AG08396 (cell line): ENCODE measurements at places on chromosomes 16 and 17.

DNA sequence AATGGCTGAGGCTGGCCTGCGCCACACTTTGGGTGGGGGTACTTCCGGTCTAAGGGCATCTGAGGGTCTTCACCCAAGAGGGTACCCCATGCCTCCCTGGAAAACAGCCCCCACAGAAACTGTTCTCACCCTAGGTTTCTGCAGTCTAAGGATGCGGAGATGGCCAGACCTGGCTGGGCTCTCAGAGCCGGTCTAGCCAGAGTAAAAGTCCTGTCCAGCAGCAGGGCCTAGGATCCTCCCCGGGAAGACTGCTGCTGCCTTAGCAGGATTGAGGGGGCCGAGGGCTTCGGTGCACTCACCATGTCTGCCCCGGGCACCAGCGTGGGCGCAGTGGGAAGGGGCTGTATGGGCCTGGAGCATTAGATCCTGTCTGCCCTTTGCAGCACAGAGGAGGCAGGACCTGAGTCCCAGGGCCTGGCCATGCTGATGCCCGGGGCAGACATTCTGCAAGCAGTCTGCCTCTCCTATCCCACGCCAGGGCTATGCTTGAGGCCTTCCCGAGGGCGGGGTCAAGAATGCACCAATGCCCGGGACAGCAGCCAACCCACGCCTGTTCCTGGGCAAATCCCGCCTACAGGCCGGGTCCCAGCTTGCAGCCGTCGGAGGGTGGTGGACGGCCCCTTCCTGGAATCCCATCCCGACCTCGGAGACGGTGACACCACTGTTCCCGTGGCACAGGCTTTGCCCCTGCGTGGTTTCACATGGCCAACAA, 54.7 kb downstream of the CBFA2T3 start:
- DNase-seq, result peak; percentile 80

GRCh38 chr16:85554114-85554888, 58.8 kb upstream of the GSE1 start:
- DNase-seq, result peak; percentile 86

DNA sequence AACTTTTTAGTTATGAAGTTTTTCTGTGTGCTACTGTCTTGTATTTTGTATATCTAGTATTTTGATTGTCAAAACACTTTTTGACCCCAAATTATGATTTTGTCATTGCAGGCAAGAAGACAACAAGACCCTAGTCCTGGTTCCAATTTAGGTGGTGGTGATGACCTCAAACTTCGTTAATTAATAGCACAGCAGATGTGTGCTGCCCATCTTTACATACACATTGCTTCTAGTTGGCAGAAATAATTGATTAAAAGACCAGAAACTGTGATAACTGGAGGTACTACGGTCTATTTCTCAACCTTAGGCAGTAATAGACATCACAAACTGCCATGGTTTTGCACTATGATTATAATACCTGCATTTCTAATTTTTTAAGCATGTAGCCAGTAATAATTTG, 11.1 kb upstream of the PHAF1 start:
- no peak for DNase-seq

DNA sequence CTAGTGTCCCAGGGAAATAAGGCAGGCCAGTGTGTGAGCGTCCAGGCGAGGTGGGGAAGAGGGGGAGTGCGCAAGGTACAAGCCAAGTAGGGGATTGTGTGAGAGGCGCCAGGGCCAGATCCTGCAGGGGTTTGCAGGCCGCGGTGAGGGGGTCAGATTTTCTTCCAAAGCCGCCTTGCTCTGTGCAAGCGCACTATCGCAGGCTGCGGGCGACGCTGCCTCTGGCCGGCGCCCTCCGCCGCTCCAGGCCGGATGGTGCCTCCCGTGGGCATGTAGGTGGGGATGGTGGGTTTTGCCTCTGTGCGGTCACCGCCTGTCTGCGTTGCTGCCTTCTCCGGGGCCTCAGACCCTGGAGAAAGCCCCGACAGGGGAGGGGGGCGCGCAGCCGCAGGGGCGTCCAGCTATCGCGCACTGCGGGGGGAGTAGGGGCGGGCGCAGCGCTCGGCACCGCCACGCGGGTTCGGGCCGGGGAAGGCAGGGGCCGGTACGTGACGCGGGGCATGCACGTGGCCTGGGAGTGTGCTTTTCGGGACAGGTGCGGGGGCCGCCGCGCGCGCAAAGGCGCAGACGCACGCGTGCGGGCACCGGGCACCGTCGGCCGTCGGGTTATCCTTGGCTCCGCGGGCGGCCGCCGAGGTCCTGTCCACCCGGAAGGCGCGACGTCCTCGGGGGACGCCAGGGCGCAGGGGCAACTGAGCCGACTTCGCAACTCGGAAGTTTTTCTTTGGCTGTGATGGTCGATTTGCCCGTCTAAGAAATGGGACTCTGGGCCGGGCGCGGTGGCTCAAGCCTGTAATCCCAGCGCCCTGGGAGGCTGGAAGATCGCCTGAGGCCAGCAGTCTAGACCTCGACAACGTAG, 1.1 kb upstream of the HAPSTR1 start:
- peak; percentile 35 for DNase-seq

- no peak for DNase-seq
Observed at GRCh38 chr16:27195076-27195741, 8.1 kb upstream of the KDM8 start.

- DNase-seq, result peak; percentile 91
Observed at GRCh38 chr17:81200695-81201580, 21.8 kb downstream of the CEP131 start.

DNA sequence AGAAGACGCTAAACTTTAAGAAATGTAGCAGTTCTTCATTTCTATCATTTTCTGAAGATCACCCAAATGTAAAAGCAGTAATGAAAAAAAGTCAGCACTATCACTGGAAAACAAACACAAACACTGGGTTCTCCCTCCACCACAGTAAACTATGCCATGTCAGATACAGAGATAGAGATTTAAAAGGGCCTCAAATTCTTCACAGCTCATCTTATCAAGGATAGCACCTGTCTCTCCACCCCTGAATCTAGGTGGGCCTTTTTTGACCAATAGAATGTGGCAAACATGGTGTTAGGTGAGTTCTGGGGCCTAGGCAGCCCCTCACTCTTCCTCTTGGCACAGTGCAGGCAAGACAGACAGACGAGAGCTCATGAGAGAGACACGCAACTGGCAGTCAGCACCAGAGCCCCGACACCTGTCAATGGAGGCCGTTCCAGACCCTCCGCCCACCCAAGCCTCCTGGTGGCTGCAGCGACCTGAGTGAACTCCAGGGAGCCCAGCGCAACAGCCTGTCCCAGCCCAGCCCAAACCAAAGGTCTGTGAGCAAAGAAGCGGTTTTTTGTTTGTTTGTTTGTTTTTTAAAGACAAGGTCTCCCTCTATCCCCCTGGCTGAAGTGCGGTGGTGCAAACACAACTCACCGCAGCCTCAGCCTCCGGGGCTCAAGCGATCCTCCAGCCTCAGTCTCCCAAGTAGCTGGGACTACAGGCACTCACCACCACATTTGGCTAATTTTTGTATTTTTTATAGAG, 79.8 kb downstream of the TBC1D16 start:
- no peak for DNase-seq

DNA sequence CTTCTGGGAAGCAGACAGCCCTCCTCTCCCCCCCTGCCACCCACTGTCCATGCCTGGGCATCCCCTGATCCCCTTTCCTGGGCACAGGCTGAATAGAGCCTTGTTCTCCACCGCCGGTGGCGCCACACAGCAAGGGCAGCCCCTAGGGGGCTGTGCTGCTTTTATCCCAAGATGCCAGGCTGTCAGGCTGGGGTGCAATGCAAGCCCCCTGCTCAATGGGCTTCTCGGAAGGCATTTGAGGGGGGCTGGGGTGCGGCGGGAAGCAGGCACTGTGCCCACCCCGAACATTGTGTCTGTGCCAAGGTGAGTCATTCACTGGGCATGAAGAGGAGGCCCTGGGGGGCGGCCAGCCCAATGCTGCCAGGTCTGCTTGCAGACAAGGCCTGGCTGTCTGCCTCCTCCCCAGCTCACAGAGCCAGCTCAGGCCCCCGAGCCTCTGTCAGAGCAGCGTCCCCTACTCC, 1.5 kb upstream of the GFAP start:
- peak; percentile 41 for DNase-seq

GRCh38 chr16:27450196-27450549, 48.2 kb downstream of the IL21R start:
- no peak for DNase-seq

DNA sequence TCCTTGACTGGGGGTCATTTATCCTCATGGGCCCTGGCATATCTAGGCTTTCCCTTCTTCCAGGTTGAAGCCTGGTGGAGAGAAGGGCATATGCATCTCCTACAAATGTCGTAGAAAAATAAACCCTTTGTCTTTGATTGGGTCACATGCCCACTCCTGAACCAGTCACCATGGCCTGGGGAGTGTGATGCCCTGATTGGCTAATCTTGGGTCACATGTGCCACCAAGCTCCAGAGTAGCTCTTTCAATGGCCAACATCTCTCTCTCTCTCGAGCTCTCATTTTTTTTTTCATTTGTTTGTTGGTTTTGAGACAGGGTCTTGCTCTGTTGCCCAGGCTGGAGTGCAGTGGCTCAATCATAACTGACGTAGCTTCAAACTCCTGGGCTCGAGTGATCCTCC, 5.6 kb upstream of the XPO6 start:
- no peak for DNase-seq

- DNase-seq, result peak; percentile 11
Observed at GRCh38 chr17:68993112-68993511, 37.9 kb upstream of the ABCA8 start.

- no peak for DNase-seq
Observed at GRCh38 chr16:8956265-8957062, 7.2 kb downstream of the USP7 start.

GRCh38 chr17:78865682-78866390, 25.2 kb upstream of the USP36 start:
- peak; percentile 61 for DNase-seq

DNA sequence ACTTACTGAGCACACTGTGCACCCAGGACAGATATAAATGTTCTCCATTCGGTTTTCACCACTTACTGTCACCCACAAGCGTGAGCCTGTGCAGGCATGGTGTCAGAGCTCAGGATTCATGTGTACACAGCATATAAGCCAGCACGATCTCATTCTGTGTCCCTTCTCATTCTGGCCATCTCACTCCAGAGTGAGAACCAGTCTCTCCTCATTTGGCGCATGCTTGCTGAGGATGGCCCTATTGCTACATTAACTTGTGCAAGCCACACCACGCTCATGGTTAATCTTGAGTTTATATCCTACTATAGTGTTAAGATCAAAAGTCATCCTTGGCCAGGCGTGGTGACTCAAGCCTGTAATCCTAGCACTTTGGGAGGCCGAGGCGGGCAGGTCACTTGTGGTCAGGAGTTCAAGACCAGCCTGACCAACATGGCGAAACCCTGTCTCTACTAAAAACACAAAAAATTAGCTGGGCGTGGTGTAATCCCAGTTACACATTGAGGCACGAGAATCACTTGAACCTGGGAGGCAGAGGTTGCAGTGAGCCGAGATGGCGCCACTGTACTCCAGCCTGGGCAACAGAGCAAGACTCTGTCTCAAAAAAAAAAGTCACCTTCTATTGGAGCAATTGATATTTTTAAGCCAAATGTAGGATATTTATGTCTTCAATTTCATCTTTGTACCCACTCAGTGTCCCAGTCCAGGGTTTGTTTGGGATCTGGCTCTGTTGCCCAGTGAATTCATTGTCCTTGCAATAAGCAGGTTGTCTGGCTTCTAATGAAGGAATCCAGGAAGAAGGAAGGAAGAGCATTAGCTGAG, 20.9 kb downstream of the SOCS1 start:
- DNase-seq, result no peak

GRCh38 chr17:34823023-34823422, 138.2 kb downstream of the CCT6B start:
- DNase-seq, result no peak

GRCh38 chr16:10679921-10680320, 14.8 kb downstream of the TEKT5 start:
- DNase-seq, result no peak

GRCh38 chr16:85860413-85861094, 38.4 kb upstream of the IRF8 start:
- DNase-seq, result no peak

DNA sequence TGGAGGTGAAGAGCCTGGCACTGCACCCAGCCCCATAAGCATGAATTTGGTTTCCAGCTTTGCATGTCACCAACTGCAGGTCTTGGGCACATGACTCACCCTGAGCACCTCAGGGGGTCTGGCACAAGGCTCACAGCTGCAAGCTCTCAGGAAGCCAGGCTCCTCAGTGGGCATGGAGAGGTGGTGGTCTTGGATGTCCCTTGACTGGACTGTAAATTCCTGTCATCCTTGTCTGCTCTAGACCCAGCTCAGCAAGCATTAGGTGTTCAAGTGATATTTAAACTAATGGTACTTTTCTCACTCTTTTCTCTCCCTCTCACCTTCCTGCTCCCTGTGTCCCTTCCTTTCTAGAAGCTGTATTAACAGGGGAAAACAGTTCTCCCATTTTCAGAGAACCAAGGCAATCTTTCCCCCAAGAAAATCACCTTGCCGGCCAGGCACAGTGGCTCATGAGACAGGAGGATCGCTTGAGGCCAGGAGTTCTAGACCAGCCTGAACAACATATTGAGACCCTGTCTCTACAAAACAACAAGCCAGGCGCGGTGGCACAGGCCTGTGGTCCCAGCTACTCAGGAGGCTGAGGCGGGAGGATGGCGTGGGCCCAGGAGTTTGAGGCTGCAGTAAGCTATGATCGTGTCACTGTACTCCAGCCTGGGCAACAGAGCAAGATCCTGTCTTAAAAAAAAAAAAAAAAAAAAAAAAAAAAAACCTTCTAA, 5.1 kb upstream of the KIFC3 start:
- no peak for DNase-seq

- no peak for DNase-seq
Observed at GRCh38 chr16:25855063-25855462, 163.3 kb downstream of the HS3ST4 start.

- peak; percentile 67 for DNase-seq
Observed at GRCh38 chr16:8751481-8752311, 45.7 kb downstream of the TMEM186 start.

- no peak for DNase-seq
Observed at GRCh38 chr16:9135797-9136196, 44.4 kb downstream of the HAPSTR1 start.

DNA sequence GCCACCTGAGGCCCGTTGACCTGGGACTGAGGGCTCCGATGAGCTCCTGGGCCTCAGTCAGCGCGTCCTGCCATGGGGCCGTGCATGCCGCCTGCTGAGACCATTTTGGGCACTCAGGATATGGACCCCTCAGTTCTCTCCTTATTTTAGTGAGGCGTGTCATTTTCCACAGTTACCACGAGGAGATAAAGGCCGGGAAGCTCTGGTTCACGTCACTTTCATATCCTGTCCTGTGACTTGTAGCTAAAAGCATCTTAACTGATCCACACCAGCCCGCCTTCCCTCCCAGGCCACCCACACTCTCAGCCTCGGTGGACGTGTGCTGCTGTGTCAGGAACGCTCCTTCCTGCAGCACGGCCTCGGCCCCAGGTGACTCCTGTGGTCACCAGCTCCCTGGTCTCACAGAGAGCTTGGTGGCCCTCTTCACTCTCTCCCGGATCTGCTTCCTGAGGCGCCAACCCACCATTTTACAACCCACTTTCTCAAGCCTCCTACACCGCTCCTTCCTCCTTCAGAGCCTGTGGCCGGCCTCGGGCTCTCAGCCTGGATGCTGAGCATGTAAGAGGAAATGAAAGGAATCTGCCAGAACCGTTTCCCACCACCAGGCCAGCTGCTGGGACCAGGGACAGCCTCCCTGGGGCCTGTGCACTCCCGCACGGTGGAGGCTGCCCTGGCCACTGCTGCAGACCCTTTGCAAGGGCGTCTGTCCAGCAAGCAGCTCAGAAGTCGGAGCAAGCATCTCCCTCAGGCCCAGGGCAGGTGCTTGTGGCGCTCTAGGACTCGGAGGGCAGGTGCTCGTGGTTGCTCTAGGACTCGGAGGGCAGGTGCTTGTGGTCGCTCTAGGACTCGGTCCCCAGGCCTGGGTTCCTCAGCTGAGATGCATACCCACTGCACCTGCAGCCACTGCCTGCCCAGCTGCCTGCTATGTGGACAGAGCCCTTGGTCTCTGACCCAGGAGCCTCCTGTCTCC, 23.9 kb upstream of the FASN start:
- no peak for DNase-seq
